ENCODE measurements at places on chromosomes 6 and 20. TPM values are rescaled to one million over a fixed set of nuclear protein-coding genes. Genes with fewer than 3 reads are reported as not detected.

RAMACL gene
- 6.6 TPM for total RNA-seq

UNC93A gene
- total RNA-seq = not detected

MOXD1 gene
- 13.4 TPM for total RNA-seq

PGC gene
- total RNA-seq = 947 TPM

TXLNB gene
- 1.1 TPM for total RNA-seq

TCP11 gene
- total RNA-seq = not detected

CD24 gene
- 33.1 TPM for total RNA-seq

LBP gene
- total RNA-seq = not detected

TTBK1 gene
- total RNA-seq = 0.09 TPM

C6orf118 gene
- total RNA-seq = 6.5 TPM

KIF13A gene
- total RNA-seq = 55.2 TPM

TP53TG5 gene
- total RNA-seq = not detected

TMEM244 gene
- not detected for total RNA-seq

SRMS gene
- not detected for total RNA-seq

OR2B6 gene
- not detected for total RNA-seq

CLIC5 gene
- 134 TPM for total RNA-seq

SDCBP2 gene
- 10.8 TPM for total RNA-seq

ATP9A gene
- 23.1 TPM for total RNA-seq

HLA-DQA2 gene
- 68.0 TPM for total RNA-seq

TM9SF4 gene
- 49.7 TPM for total RNA-seq
